ENCODE measurements at places on chromosomes 1 and 21. TPM values are rescaled to one million over a fixed set of nuclear protein-coding genes. Genes with fewer than 3 reads are reported as not detected.

DNA sequence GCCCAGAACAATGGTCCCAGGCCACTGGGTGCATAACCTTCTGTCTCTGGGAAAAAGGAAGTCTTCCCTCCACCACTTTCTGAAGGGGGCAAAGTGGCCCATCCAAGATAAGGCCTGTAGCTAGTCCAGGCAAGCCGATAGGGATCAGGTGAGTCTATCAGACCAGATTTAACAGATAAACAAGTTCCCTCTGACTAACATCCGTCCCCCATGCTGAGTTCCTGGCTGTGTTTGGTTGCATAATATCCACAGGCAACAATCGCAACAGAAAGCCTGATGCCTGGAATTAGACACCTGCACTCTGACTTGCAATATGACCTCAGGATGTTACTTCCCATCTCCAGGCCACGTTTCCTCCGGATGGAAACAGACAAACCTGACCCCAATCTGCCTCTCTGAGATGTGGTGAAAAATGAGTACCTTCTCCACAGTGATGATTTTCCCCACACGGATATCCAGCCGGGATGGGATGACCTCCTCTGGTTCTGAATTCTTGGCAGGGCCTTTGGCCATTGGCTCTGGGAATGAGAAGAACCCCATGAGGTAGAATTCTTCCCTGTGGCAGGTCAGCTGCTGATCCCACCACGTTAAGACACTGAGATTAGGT is 36.4 kb downstream of the YARS1 start:
- no peak for DNase-seq
- no peaks in the 10 kb centered on the region for H3K27me3 ChIP-seq
- peaks cover 56% of the 10 kb centered on the region for H3K36me3 ChIP-seq

DNA sequence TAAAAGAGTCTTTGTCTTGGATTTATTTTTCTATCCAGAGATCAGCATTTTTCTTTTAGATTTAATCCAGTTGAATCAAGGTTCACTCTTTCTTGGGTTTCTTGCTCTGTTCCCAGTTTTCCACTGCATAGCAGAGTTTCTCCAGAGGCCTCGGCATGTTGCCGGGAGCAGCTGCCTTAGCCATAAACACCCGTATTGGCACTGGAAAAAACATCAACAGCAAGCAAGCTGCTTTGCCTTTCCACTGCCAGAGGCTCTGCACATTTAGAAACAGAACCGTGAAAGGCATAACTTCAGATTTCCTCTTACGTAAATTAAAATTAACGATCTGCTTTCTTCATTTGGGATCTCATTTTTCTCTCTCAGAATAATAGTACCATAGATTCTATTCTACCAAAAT is 181.8 kb upstream of the L1TD1 start:
- H3K4me3 ChIP-seq = no peak overlapping the region
- no peaks in the 10 kb centered on the region for H3K27me3 ChIP-seq
- H3K36me3 ChIP-seq = no peaks in the 10 kb centered on the region
- H3K4me1 ChIP-seq = no peaks in the 10 kb centered on the region

GRCh38 chr1:8113262-8114220 is 87.4 kb upstream of the ERRFI1 start:
- no peaks in the 10 kb centered on the region for H3K36me3 ChIP-seq
- no peak overlapping the region for H3K4me3 ChIP-seq
- peaks cover 5% of the 10 kb centered on the region for H3K4me1 ChIP-seq
- no peak overlapping the region for H3K27ac ChIP-seq

- DNase-seq = no peak
- no peaks in the 10 kb centered on the region for H3K4me1 ChIP-seq
- no peak overlapping the region for H3K27ac ChIP-seq
These were observed 157.7 kb upstream of the COL11A1 start for GRCh38 chr1:103266036-103266435.

DNA sequence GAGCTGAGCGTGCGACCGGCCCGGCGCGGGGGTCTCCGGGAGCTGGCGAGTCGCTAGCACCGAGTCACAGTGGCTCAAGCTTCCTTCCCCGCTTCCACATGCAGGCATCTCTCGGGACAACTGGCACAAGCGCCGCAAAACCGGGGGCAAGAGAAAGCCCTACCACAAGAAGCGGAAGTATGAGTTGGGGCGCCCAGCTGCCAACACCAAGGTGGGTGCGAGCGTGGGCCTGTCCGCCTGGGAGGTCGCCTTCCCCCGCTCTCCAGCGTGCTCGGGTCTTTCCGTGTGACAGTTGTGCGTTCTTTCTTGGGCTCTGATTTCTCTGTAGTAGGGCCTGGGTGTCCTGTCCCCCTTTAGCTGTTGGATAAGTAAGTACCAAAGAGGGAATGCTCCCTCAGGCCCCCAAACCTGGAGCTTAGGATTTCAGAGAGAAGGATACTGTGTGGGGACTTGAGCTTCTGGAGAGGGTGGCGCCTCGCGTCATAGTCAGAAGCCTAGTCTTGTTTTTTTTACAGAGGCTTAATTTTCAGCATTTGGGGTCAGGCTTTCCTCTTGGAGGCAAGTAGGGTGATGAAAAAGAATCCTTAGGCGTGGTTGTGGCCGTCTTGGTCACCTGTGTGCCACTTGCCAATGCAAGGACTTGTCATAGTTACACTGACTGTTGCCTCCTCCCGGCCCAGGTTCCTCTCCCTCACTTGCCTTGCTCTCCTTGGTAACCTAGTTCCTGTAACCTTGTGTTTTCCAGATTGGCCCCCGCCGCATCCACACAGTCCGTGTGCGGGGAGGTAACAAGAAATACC is 790 bp downstream of the RPS8 start:
- DNase-seq = no peak
- H3K4me3 ChIP-seq = peak overlapping the region; percentile 88
- H3K27me3 ChIP-seq = no peaks in the 10 kb centered on the region
- peak overlapping the region; percentile 91 for H3K27ac ChIP-seq

The AKR7A2 gene
- 30.0 TPM for total RNA-seq

The GLIS1 gene
- not detected for total RNA-seq

The GJA5 gene
- not detected for total RNA-seq

The PAQR6 gene
- 5.0 TPM for total RNA-seq

Measured in activated T-helper 1 cell treated with anti-CD3 and anti-CD28 coated beads, Interleukin-12 subunit alpha, Interleukin-12 subunit beta, Interleukin-2, Interleukin-4 antibody, amounts not matched to agents 30 ng/mL and 10 ng/mL and 1 ng/mL, durations not matched to agents 14 hours and 24 hours and 36 hours (primary cell).